Activated T-helper 1 cell treated with anti-CD3 and anti-CD28 coated beads, Interleukin-12 subunit alpha, Interleukin-12 subunit beta, Interleukin-2, Interleukin-4 antibody, amounts not matched to agents 30 ng/mL and 10 ng/mL and 1 ng/mL, durations not matched to agents 14 hours and 24 hours and 36 hours (primary cell): ENCODE measurements at places on chromosomes 2 and 18. TPM values are rescaled to one million over a fixed set of nuclear protein-coding genes. Genes with fewer than 3 reads are reported as not detected.

- no peak for DNase-seq
Observed at GRCh38 chr2:152611458-152612231, 105.6 kb downstream of the PRPF40A start.

GRCh38 chr2:100000915-100001707, 141.3 kb downstream of the AFF3 start:
- no peak for DNase-seq

DNA sequence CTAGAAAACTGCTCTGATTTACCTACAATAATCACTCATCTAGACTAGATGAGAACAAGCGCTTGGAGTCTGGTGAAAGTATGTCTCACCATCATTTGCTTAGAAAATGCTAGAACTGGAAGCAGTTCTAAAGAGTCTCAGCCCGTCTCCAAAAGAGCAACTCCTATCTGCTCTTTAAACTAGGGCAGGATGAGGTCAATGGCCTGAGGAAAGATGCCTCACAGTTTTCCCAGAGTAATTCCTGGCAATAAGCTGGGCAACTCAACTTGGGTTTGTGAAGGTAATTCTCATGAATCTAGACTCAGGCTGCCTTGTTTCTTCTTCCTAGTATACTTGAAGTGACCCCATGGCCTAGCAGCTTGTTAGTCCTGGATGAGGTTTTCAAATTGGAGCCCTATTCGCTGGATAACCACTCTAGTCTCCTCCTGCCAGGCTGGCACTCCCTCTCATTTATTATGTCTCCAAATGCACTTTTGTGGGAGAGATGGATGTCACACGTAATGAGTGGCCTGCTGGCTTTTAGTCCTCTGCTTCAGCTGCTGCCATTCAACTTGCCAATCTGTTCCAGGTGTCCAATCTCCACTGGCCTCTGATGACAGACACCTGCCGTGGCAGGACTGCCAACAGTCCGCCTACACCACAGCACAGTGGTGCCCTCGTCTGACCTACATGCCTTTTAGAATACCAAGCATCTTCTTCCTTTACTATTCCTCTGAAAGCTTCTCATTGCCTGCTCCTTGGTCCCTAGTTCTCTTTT, 80.9 kb downstream of the CABYR start:
- no peak for DNase-seq

Gene ILKAP
- total RNA-seq = 77.3 and 79.9 TPM in 2 replicates

DNA sequence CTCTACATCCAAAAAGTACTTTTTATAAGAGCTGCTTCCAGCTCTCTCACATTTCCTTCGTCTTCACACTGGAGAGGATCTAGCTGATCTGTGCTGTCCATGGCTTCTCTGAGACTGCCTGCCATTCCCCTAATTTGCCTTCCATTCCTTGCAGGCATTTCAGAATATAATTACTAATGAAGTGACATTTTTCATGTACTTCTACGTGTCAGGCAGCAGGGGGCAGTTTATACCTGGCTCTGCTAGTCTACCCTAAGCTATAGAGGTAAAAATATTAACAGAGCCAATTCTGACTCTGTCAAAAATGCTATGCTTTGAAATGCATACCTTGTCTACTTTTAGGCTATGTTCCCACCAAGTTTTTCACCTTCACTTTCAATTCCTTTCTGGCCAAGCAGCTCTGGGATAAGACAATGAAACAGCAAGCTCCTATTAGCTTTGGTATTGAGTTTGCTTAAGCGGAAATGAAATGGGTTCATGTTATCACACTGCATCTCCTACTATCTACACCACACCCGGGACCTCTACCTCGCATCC, 81.9 kb downstream of the MEP1B start:
- no peak for DNase-seq

DNA sequence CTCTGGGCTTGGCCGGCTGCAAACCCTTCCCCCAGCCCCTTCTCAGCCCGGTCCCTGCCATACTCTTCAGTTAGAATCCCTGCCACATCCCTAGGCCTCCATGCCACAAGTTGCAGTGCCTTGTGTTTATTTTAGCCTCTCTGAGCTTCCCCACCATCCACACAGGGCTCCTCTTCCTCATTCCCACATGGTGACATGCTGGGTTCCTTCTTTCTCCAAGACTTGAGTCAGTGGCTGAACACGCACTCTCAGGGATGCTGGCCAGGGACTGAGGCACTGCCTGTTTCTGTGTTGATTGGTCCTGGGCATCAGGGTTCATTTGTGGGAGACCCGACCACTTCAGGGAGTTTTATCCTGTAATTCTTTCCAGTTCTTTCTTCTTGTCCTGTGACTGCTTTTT, 56.3 kb downstream of the KCNS3 start:
- DNase-seq = no peak

DNA sequence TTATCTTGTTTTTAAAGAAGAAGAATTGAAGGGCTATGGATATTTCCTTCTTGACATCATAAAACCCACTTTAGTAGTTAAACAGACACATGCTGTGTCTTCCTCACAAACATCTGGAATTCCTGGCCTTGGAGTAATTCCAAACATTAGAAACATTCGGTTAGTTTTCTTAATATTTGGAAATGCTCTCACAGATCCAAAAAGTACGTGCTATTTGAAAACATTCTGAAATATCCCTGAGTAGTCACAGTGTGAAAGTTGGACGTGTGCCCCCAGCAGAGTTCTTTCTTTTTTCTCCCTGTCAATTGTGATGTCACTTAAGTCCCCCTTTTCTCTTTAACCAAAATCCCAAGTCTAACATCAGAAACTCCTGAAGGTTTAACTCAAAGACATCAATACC, 91.3 kb downstream of the ANTXR1 start:
- DNase-seq = no peak

DNA sequence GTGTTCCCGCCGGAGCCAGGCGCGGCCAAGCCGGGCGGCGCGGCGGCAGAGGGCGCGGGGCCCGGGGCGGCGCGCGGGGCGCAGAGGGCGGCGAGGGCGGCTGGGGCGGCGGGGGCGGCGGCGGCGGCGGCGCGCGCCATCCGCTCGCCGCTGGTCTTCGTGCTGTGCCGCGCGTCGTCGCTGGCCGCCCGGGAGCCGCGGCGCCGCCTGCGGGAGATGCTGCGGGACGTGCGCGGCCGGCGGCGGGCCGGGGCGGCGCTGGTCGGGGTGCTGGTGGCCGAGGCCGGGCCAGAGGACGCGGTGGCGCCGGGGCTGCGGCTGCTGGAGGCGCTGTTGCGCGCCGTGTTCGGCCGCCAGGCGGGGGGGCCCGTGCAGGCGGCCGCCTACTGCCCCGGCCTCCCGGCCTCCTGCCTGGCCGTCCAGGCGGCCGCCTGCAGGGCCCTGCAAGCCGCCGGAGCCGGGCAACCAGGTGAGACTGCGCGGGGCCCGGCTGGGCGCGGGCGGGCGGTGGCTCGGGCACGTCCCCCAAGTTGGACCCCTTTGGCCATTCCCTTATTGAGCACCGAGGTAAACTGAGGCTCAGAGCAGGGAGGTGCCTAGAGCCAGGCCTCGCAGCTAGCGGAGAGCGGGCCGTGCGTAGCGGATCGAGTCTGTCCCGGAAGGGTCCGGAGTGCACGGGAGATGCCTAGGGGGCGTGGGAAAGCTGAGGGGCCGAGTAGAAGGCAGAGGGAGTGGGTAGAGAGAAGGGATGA, 584 bp downstream of the C2orf72 start:
- DNase-seq = no peak

DNA sequence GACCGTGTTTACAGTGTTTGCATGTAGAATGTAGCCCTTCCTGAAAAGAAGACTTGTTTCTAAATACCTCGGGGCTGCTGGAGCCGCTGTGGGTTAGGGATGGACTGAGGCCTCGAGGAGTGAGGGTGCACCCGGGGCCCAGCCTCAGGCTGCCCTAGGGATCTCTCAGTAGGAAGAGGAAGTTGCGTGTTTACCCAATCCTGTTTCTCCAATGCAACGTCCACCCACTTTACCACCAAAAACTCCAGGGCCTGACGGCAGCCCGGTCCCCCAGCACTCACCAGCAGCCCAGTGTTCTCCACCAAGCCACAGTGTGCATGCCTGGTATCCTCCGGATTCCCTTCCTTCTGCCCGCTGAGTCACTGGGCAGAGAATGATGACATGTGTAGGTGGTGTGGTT, 255.8 kb downstream of the GLI2 start:
- no peak for DNase-seq

Gene IL1R1
- 1.5 and 2.4 TPM in 2 replicates for total RNA-seq

Gene SPOPL
- 19.6 and 20.2 TPM in 2 replicates for total RNA-seq

Gene INPP5D
- total RNA-seq = 60.9 and 61.2 TPM in 2 replicates
